ENCODE measurements at places on chromosomes 13 and 19.

GRCh38 chr19:45879055-45879454 is 6.9 kb downstream of the IRF2BP1 start:
- DNase-seq = no peak

DNA sequence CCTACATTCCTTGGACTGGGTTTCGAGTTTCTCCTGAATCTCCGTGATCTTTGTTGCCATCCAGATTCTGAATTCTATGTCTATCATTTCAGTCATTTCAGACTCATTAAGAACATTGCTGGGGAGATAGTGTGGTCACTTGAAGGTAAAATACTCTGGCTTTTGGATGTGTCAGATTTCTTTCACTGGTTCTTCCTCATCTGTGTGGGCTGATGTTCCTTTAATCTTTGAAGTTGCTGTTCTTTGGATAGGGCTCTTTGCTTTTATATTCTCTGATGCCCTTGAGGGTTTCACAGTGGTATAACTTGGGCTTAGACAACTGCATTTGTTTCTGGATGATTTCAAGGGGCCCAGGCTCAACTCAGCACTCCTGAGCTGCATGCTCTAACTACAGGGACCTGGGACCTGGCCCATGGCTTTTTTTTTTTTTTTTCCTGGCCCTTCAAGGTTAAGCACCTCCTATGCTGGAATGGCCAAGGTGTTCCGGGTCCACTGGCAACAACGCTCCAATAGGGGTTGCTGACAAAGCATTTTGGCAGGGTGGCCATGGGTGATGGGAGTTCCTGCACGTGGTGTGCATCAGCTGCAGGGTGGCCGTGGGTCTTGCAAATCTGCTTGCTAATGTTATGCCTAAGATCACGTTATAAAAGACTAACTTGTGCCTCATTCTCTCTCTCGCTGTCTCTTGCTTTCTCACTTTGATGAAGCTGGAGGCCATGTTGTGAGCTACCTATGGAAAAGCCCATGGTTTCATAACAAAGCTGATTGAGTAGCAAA is 5.9 kb upstream of the SIGLEC7 start:
- no peak for DNase-seq

DNA sequence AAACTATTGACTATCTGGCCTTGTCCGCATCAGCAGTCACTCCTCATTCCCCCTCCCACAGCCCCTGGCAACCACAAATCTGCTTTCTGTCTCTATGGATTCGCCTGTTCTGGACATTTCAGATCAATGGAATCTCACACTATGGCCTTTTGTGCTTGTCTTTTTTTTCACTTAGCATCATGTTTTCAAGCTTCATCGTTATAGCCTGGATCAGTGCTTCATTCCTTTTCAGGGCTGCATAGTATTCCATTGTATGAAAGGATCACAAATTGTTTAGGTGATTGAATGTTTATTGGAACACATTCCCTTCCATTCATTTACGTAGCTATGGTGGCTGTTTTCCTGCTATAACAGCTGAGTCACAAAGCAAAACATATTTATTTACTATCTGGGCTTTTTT is 7.7 kb upstream of the PGLYRP2 start:
- DNase-seq = no peak

GRCh38 chr13:89310943-89311672 is 1639.9 kb downstream of the SLITRK5 start:
- DNase-seq = no peak

- no peak for DNase-seq
Measured at GRCh38 chr19:35011091-35011689, 11.1 kb downstream of the GRAMD1A start.

DNA sequence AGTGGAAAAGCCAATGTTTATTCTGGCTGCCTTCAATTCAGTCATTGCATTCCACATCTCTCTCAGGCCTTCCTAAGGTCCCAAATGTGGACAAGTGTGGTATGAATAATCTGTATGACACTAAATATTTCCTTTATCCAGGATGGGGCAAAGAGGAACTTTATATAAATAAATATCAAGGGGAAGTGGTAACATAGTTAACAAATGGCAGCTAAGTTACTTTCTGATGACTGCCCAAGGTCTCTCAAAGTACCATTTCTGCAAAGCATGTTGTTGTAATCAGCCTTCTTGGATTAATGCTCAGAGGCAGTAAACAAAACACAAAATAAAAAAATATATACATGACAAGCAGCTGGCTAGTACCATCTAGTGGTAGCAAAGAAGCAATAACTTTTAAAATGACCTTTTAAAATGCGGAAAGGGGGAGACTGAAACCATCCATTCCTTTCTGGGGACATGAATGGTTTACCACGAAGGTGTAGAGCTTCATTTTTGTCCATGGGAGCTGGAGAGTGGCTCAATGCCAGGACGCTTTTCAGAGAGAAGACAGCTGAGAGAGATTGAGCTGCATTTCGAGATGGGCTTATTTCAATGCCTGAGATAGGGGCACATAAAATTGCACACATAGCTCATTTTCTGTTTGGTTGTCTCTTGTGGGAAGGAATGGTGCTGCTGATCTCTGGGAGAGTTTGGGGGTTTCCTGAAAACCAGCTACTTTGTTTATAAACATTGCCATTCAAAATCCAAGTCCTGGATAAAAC is 259.2 kb downstream of the RFC3 start:
- no peak for DNase-seq

GRCh38 chr13:29583073-29583785 is 12.3 kb downstream of the SLC7A1 start:
- no peak for DNase-seq

DNA sequence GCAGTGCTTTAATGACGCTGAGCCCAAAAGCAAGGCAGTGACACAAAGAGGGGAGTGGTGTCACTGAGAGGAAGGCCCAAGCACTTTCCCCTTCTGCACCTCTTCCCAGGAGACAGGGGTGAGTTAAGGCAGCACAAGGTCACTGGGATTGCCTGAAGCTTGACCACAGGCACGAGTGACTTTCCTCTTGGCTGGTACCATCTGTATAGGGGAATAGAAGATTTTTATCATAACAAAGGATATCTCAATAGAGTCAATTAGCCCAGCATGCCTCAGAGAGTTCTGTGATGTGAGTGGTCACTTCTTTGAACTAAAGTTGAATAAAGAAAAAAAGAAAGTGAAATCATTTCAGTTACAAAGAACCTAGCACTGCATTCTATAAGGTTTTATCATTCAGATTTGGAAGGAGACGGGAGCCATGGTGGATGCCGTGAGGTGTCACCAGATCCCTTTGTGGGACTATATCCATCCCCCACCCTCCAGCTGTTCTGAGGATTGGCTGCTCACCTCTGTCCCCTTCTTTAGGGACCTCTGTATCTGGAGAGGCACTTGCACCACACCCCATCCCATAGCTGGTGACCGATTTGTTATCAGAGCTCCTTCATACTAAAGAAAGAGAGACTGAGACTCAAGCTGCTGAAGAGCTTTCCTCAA is 291.2 kb downstream of the DCT start:
- DNase-seq = no peak

GRCh38 chr19:2170987-2171348 is 7.2 kb downstream of the DOT1L start:
- DNase-seq = no peak
